ENCODE measurements at places on chromosomes 12 and 14.
A peak's percentile ranks its signal among the peaks of the same experiment; 100 is the strongest.

GRCh38 chr12:96093543-96094196 is 58.3 kb upstream of the LTA4H start:
- no peak for DNase-seq

DNA sequence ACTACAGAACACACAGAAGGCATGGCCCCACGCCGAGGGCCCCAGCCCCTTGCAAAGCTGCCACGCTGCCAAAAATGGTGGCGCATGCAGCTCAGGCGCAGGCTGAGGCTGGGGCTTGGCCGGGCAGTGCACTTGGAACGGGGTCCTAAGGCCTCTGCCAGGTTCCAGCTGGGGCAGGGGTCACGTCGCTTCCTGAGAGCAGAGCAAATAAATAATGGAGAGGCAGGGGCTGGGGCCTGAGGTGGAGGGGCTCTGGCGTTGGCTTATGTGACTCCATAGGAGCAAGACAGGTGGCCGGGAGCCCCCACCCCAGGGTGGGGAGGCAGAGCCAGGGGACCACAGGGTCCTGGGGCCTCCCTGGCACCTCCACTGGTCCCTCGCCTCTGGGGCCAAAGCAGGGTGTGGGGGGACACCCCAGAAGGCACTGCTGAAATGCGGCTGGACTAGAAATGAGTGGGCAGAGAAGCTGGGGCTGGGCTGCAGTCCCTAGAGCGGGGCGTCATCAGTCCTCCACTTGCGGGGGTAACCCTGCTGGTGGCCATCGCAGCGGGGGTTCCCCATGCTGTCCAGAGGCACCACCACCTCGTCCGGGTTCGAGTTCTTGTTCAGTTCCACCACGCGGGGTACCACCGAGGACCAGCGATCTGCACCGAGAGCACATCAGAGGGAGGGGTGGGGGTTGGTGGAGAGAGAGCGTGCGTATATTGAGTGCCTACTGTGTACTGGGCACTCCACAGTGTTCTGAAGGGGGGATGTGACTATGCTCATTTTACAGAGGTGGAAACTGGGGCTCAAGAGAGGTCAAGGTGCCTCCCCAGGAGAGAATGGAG is 49.8 kb downstream of the TRPV4 start:
- DNase-seq, result no peak

DNA sequence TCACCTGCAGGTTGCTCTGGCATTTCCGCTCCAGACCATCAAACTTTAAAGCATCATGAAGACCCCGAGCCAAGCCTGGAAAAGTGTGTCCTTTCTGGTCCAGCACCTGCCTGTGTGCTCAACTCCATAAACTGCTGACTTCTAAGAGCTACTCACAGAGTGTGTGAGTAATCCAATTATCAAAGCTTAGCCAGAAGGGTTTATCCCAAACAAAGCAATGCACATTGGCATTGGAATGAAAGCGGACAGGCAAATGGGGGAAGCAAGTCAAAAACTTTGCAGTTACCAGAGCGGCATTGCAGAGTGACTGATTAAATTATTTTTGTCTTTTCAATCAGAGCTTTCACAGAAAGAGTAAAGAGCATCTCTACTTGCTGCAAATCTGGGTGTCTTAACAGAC is 1262.4 kb upstream of the SEL1L start:
- DNase-seq, result no peak

DNA sequence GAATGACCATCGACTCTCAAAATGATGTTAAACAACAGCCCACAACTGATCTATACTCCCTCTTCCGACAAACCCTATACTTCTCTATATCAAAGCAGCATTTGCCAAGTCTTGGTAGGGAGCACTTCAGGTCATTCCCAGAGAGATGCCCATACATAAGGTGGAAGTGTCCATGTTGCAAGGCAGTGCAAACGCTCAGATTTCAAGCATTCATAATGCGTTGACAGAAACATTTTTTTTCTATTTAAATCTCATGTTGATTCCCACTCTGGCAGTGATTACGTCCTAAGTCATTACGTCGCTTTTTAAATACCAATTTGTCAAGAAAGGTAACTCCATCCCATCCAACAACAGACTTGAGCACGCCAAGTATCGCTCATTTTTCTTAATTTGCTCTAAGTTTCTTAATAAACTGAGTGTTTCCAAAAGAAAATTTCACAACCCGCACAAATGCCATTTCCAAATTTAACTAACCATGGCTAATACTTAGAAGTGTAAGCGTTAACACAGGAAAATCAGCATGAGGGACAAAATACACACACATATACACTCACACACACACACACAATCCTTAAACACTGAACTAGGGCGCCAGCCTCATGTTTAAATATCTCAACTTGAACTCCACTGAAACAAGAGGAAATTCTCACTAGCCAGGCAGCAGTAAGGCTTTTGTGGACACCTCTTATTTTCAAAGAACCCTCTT is 1.1 kb downstream of the GXYLT1 start:
- DNase-seq, result no peak

DNA sequence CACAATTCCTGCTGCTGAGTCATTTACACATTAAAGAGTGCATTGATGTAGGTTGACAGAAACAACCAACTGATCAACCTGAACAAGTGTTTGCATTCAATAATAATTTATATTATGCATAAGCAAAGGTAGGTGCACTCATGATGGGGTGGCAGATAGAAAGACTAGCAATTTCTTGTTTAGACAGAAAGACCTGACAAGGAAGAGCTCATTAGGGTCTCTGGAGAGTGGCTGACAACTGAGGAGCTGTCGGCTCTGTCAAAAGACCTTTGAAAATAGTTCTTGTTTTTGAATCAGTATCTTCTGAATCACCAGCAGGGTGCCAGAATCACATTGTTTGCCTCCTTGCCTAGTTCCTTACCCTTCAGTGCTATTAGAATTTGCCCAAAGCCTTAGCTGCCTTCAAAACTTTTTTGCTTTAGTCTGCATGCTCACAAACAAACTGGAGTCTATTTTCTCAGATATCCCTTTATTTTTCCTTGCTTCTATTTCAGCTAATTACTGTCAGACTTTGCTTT is 234.7 kb downstream of the BTG1 start:
- DNase-seq, result no peak

DNA sequence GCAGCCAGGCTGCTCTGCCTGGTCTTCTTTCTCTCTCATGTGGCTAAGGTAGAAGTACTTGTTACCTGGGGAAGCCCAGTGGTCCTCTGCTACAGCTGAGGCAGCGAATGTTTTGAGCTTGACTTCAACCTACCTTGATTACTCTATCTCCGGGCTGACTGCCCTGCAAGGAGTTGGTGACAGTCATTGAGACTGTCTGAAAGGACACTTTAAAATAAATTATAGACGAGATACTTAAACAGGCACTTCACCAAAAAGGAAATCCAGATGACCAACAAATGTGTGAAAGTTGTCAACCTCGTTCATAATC is 474 bp upstream of the CIT start:
- DNase-seq, result no peak

DNA sequence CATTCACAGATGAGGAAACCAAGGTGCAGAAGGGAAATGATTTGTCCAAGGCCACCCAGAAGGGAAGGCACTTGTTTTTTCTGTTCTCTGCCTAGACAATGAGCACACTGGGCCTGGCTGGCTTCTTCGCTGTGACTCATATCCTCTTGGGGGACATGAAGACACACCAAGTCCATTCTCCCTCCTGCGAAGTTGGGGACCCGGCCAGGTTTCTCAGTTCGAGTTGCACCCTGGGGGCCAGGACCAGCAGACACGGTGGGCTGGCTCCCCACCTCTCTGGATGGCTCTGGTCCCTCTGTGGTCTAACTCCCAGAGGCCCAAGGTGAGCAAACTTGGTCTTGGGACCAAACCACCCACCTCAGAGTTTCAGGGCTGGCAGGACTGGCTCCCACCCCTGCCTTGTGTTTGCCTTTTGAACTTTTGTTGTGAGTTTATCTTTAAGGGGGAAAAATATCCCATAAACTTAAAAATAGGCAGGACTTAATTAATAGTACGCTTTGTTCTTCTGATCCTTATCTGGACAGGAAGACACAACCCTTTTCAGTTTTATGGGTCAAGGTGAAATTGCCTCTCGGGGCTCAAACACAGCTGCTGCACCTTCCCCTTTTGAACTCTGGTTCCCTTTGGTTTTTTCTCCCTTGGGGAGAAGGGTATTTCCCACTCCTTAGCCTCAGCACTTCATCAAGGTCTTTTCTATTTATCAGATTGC is 9.0 kb upstream of the MLEC start:
- no peak for DNase-seq

DNA sequence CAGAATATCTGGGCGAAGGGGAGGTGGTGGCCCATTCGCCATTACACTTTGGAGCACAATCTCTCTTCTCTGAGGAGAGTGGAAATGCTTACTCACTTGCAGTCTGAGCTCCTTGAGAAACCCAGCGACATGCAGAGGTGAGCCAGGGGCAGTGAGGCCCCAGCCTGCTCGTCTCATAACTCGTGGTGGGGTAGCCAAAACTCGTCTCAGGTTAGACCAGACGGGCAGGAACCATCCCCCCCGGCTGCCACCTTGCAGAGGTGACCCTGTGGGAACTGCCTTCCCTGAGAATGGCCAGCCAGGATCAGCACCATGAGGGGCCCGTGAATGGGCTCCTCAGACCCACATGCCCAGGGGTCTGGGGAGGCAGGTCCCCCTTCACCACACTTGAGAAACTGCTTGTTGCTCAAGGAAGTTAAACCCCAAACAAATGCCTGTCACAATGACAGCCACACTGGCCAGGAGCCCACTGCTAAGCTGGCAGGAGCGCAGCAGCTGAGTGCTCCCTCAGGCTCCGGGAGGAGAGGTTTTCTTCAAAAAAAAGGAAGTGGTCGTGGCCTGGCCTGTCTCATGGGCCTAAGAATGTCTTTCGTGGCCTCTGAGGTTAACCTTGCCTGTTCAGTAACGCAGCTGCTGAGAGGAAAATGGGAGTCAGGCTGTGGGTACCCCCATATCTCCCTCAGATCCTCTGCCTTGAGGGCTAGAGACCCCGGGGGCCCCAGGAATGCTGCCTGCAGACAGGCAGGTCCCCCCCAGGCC is 9.2 kb upstream of the ALDH2 start:
- peak; percentile 77 for DNase-seq

DNA sequence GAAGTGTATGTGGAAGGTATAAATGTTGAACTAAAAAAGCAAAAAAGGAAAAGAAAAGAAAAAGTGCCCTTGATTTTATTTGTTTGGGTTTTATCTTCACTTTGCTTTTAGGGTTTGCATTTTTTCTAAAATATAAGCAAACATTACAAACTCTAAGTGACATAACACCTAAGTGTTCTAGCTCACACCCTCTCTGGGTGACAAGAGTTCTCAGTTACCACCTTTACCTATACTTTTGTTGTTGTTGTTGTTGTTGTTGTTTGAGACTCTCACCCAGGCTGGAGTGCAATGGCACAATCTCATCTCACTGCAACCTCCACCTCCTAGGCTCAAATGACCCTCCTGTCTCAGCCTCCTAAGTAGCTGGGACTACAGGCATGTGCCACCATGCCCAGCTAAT is 13.0 kb downstream of the KLRG1 start:
- DNase-seq, result no peak

DNA sequence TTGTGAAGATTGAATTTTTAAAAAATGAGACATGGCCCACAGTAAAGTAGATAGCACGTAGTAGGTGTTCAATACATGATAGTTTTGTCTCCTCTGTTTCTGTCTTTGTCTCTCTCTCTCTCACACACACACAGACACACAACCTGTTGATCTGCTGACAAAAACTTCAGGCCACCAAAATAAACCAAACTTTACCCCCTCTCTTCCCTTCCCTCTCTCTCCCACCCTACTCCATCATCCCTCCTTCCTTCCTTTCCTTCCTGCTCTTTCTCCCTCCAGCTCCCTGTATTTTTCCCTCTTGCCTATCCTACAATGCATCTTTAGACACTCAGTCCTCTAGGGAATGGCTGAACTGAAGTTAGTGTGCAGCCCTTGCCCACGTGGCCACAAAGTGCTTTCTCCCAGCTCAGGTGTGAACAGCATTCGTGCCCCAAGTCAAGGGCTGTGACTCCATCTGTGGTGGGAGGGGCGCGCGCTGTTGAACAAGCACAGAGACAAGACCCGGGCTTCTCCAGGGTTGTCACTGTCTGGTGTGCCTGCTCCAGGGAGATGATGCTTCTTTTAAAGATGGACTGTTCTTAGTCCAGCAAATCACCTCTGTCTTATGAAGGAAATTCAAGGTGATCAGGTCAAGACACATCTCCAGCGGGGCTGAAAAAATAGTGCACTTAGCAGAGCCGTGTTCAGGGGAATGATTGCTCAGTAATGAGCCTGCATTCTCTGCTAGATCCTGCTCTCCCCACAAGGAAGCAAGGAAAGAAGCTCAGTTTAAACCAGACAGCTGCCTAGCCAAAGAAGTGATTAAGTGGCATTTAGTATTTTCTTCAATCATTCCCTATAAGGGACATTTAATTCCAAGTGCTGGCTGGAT is 75.3 kb downstream of the WSCD2 start:
- no peak for DNase-seq

GRCh38 chr14:102071283-102071998 is 15.4 kb downstream of the HSP90AA1 start:
- DNase-seq, result no peak

Measured in DND-41 (cell line).